ENCODE measurements at places on chromosomes 12 and 14.

DNA sequence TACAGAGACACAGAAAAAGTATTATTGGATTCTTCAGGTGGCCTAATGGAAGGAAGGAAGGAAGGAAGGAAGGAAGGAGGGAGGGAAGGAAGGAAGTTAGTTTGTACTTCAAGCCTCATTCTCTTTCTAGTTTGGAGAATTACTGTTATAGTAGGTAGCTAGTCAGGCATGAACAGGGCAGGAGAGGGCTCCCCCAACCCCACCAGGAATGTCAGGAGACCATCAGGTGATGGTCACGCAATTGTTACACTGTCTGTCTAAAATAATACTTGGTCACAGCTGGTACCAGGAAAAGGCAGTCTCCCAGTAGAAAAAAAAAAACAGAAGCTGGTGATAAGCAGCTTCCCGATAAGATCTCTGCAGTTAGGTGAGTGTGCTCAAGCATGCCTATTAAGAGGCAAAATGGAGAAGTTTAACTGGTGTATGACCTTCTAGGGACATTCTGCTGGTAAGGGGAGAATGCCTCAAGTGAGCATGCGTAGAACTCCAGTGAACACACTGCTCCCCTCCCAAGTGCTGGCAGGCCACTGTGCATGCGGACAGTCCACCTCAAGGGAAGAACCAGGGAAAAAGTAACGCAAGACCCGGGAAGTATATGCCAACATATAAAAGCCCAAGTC lies 358.4 kb upstream of the SOX5 start:
- no peak for DNase-seq

- DNase-seq: no peak
Measured at GRCh38 chr12:130932061-130932930, 21.4 kb upstream of the ADGRD1 start.

- no peak for DNase-seq
Measured at GRCh38 chr12:57235728-57236131, 6.2 kb downstream of the SHMT2 start.

DNA sequence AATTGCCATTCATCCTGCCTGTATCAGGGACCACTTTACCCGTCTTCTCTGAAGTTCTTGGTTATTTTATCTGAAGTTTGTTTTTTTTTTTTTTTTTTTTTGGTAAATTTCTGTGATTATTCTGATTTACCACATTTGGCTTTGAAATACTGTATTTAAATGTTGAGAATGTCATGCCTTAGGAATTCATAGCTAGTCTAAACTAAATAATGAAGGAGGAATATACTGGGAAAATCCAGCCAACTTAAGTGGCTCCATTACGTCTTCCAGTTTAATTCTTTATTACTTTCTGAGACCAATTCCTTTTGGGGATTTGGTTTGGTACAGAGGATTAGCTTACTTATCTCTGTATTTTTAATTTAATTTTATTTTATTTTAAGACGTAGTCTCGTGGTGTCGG lies 60.3 kb upstream of the KCNMB4 start:
- DNase-seq: no peak

GRCh38 chr14:77043984-77044485 lies 15.5 kb upstream of the IRF2BPL start:
- DNase-seq: no peak

- DNase-seq: no peak
Measured at GRCh38 chr12:18468246-18469075, 207.1 kb downstream of the PIK3C2G start.

GRCh38 chr12:820336-820735 lies 68.0 kb downstream of the WNK1 start:
- no peak for DNase-seq

DNA sequence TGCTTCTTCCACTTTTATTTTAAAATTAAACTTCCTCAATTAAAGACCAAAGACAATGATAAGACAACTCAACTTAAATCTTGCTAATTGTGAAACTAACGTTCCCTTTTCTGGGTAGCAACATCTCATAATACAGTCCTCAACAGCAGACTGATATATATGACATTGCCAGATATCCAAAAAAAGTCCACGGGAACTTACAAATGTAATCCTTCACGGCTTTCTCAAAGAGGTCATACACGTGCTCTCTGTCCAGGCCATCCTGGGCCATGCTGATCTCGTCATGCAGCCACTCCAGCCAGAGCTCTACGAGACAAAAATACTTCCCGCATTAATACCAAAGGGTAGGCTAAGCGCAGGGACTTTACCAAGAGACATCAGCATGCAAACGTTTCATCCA lies 13.3 kb downstream of the SART3 start:
- DNase-seq: peak; percentile 43

- DNase-seq: no peak
Measured at GRCh38 chr14:59344016-59344415, 121.2 kb downstream of the GPR135 start.

- DNase-seq: no peak
Measured at GRCh38 chr12:48777501-48778400, 11.1 kb downstream of the ADCY6 start.

GRCh38 chr12:124346425-124347168 lies 51.7 kb downstream of the RFLNA start:
- no peak for DNase-seq

- no peak for DNase-seq
Measured at GRCh38 chr12:13981296-13981962, at the start of gene GRIN2B. Gene GRIN2B (minus strand): TSS chr12:13981602. CDS start chr12:13866208, 115,394 bp downstream.

GRCh38 chr12:44777044-44777443 lies 99.1 kb downstream of the NELL2 start:
- DNase-seq: no peak

GRCh38 chr14:51210594-51210993 lies 29.5 kb upstream of the TMX1 start:
- no peak for DNase-seq

GRCh38 chr12:70005864-70006618 lies 181.0 kb downstream of the MYRFL start:
- no peak for DNase-seq

GRCh38 chr12:11622876-11623281 lies 26.6 kb upstream of the ETV6 start:
- DNase-seq: no peak

GRCh38 chr12:22255097-22255496 lies 79.4 kb downstream of the ST8SIA1 start:
- DNase-seq: no peak

- DNase-seq: no peak
Measured at GRCh38 chr12:102977945-102978706, 20.7 kb downstream of the ASCL1 start.

- no peak for DNase-seq
Measured at GRCh38 chr12:18975933-18976332, 153.6 kb upstream of the PLEKHA5 start.

DNA sequence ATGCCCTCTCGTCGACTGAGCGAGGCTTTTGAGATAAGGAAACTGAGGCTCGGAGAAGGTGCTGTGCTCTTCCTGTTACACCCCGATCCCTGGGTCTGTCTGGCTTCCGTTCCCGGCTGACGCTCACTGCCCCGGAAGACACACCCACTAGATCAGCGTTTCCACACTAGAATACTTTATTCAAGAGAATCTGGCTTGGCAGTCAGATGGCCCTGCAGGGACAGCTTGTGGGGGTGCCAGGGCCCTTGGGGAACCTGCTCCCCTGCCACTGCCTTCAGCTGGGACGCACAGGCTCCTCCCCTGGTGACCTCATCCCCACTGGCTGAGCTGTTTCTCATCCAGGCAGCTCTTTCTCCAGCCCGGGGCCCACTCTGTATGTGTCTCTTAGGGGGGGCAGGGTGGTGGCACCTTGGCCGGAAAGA lies 13.7 kb downstream of the PGF start:
- peak; percentile 70 for DNase-seq

DNA sequence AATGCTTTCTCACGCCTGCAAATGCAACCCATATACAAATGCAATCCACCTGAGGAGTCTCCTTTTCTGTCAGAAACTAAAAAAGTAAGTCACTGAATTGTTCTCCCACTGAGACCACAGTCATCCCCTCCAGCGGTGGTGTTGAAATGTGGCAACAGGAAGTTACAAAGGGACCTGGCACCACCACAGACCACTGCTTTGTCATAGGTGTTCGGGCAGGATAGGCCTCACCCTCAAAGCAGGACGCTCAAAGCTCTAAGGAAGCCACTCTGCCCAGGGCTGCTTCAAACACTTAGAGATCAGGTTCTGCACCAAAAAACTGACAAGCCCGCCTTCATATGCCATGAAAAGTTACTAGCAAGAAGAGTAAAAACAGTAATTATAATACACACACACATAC lies 11.3 kb downstream of the PHLDA1 start:
- DNase-seq: peak; percentile 90

- DNase-seq: no peak
Measured at GRCh38 chr14:76564471-76565422, 188.8 kb downstream of the ESRRB start.

- no peak for DNase-seq
Measured at GRCh38 chr14:23008831-23009230, 1.1 kb downstream of the C14orf93 start.

- no peak for DNase-seq
Measured at GRCh38 chr12:43976027-43976426, 140.1 kb downstream of the TMEM117 start.

GRCh38 chr12:26630546-26631027 lies 202.4 kb downstream of the ITPR2 start:
- no peak for DNase-seq

DNA sequence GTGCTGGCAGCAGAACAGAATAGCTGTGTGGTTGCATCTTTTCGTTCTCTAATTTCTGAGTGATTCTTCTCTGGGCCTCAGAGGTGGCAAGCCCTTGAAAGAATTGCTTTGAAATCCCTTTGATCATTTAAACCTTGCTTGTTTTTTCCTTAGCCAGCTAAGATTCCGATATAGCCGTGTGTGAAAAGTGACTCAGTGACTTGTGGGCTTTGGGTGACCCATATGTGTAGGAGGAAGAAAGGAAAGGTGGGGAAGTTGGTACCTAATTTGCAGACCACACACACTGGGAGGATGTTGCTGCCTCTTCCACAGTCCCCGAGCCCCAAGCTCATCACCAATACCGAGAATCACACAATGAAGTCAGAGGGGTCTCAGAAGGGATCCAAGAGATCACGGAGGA lies 18.8 kb downstream of the SLC24A4 start:
- no peak for DNase-seq

- no peak for DNase-seq
Measured at GRCh38 chr14:81509838-81510452, 23.7 kb downstream of the SEL1L start.

GRCh38 chr14:31489691-31490090 lies 1.9 kb upstream of the GPR33 start:
- peak; percentile 69 for DNase-seq

DNA sequence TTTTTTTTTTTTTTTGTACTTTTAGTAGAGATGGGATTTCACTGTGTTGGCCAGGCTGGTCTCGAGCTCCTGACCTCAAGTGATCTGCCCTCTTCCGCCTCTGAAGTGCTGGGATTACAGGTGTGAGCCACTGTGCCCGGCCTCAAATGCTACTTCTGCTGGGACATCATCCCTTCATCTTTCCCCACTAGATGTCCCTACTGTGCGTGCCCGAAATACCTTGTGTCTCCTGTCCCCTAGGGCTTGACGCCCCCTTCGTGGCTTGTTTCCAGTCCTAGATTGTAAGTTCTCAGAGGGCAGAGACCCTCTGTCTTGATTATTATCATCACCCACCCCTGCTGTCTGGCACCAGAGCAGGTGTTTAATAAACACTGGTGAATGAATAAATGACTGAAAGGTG lies 14.9 kb downstream of the CCDC63 start:
- DNase-seq: no peak

GRCh38 chr14:23052182-23052623 lies 5.1 kb downstream of the CDH24 start:
- DNase-seq: no peak

GRCh38 chr12:64631197-64631596 lies 20.9 kb downstream of the RASSF3 start:
- peak; percentile 17 for DNase-seq

- no peak for DNase-seq
Measured at GRCh38 chr12:87317302-87317701, 711.9 kb downstream of the C12orf50 start.

GRCh38 chr14:63051992-63052391 lies 6.7 kb upstream of the KCNH5 start:
- DNase-seq: no peak

DNA sequence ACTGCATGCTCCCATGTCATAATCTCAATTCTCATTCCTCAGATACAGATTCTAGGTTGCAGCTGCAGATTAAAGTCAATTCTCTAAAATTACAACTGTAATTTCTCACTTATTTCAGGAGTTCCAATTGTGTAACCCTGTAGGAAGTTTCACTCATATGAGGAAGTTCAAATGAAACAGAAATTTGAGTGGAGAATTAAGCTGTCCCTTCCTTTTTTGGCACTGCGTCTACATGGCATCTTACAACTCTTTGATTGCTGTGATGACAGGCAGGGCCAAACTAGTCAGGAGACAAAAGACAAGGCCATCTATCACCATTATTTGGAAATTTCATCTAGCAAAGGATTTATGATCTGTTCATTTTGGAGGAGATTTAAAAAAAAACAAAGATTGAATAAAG lies 13.3 kb upstream of the GRIP1 start:
- DNase-seq: peak; percentile 41

DNA sequence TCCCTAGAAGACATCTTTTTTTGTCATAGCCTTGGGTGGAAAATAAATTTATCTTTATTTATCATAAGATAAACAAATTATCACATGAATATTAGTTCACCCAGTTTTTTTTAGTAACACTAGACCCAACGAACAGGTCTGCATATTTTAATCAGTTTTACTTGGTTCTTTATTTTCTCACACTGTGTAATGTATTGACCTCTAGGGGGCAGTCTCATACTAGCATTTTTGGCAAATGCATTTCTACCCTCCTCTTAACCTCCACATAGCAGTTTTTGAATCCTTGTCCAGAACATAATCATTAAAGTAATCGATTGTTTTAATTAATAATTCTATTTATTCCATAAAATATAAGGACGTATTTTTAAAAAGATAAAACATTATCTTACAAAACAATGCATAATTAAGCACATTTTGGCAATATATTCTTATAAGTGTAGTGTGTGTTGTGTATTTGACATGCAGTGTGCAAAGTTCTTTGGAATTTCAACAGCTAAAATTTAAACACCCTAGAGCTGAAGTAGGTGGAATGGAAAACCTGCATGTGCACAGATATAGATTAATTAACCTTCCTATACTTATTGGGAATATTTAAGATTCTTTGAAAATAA lies 31.6 kb upstream of the PTPRQ start:
- peak; percentile 1 for DNase-seq
